IMR-90 (cell line): ENCODE measurements at places on chromosomes 16 and 17. TPM values are rescaled to one million over a fixed set of nuclear protein-coding genes. Genes with fewer than 3 reads are reported as not detected.

The NTN1 gene
- total RNA-seq = under 0.01 TPM in 1 of 2 replicates, not detected in the other

The CRHR1 gene
- total RNA-seq = not detected in 2 replicates

The NT5M gene
- 0.18 and 0.28 TPM in 2 replicates for total RNA-seq

The CX3CL1 gene
- total RNA-seq = under 0.01 and 0.18 TPM in 2 replicates

The CTRB1 gene
- not detected in 2 replicates for total RNA-seq

The CCL17 gene
- total RNA-seq = not detected in 2 replicates

The DNAJA2 gene
- 53.9 and 109 TPM in 2 replicates for total RNA-seq

The MXRA7 gene
- total RNA-seq = 169 and 231 TPM in 2 replicates

The PTX4 gene
- total RNA-seq = not detected in 2 replicates

The PIGS gene
- total RNA-seq = 27.5 and 28.7 TPM in 2 replicates

The BRICD5 gene
- total RNA-seq = 0.18 and 0.28 TPM in 2 replicates

The RAB26 gene
- total RNA-seq = 1.1 TPM in 2 replicates

The SOX9 gene
- total RNA-seq = 4.1 and 8.3 TPM in 2 replicates

The SLC5A10 gene
- total RNA-seq = not detected in 2 replicates
